Common myeloid progenitor, CD34-positive (primary cell): ENCODE measurements at places on chromosomes 11 and 22.

DNA sequence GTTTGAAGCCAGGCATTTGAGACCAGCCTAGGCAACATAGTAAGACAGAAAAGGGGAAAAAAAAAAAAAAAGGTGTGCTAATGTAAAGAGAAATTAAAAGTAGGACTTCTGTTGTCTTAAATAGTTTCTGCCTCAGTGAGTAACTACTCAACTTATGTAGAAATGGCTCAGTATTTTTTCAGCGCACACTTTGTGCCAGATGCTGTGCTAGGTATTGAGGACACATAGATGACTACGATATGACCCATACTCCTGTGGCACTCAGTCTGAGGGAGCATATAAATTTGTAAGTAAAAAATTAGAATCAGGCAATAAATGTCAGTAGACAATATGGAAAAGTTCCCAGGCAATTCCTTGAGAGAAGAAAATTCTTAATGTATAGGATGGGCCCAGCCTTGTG is 93.9 kb downstream of the YAP1 start:
- DNase-seq = no peak

GRCh38 chr22:30921108-30921507 is 47.5 kb downstream of the MORC2 start:
- peak; percentile 14 for DNase-seq

DNA sequence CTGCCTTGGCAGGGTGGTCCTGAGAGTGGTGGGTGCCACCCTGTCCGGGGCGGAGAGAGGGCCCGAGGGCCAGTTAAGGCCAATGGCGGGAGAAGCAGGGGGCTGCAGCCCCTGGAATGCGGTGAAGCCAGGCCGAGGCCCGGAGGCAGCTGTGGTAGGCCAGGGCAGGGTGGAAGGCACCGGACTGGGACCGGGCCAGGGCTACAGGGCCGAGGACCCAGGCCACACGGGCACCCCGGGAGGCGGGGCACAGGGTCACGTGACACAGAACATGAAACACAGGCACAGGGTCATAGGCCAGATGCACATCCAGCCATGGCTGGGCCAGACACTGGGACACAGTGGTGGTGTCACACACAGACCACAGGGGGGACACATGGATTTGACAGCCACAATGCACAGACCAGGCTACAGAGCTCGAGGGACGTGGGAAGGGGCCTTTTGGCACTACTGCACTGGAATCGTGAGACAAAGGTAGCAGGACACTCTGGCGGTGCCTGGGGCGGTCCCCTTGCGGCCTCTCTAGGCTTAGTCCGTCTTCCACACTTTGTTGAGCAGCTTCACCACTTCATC is 2.8 kb downstream of the SLC25A1 start:
- DNase-seq = no peak

DNA sequence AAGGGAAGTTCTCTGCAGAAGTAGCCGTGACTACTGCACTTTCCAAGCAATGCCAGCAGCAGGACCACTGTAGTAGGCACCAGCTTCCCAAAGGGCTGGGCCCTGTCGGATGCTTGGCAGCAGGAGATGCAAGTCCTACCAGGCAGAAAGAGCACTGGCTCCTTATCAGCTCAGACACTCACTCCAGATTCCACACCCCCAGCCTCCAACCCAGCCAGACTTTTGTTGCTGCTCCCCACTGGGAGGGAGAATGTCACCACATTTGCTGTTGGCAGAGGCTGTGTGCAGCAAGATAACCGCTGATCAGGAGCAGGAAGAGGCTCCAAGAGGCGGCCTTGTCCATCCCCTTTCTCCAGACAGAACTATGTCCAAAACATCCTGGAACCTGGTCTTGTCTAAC is 118.7 kb downstream of the C11orf58 start:
- DNase-seq = peak; percentile 29

GRCh38 chr11:20097319-20098221 is 62.7 kb downstream of the DBX1 start:
- DNase-seq = peak; percentile 27

- DNase-seq = no peak
Measured at GRCh38 chr11:115134926-115135325, 369.3 kb downstream of the CADM1 start.

DNA sequence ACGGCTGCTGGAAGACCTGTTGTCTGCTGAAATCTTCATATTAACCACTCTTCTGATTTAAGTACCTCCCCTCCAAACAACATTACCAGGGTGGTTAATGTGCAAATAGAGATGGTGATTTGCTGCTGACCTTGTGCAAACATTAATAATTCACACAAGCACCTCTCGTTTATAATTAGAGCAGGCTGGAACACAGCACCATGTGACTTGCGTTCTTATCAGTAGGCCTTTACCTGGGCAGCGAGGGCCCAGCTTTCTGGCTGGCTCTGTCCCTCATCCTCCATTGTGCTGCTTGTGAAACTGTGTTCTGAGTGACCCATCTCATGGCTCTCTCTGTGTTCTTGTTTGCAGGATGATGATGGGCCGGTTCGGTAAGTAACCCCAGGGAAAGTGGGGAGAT is 41.0 kb upstream of the PARVG start:
- DNase-seq = no peak

GRCh38 chr11:71164186-71164585 is 88.2 kb downstream of the SHANK2 start:
- DNase-seq = no peak

DNA sequence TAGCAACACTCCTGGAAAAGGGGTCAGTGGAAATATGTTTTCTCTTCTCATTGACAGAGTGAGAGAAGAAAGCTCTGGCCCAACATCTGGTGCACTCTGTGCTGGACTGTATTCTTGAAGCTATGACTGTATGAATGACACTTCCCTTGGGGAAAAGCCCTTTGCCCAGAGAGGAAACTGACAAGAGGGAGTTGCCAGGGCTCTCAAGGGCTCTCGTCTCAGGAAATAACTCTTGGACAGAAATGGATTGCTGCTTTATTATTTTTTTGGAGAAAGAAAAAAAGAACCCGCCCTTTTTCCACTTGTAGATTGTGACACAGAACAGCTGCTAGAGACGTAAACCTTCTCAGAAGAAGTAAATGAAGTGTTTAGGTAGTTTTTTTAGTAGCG is 11.4 kb downstream of the ETS1 start:
- no peak for DNase-seq
